ENCODE measurements at places on chromosomes 13 and 19. TPM values are rescaled to one million over a fixed set of nuclear protein-coding genes. Genes with fewer than 3 reads are reported as not detected.

TJP3 gene
- total RNA-seq, result 0.30 TPM

DOCK6 gene
- 42.7 TPM for total RNA-seq

ZNF880 gene
- 41.5 TPM for total RNA-seq

GRCh38 chr13:80454245-80454644 lies 113.3 kb upstream of the SPRY2 start:
- DNase-seq, result no peak

DNA sequence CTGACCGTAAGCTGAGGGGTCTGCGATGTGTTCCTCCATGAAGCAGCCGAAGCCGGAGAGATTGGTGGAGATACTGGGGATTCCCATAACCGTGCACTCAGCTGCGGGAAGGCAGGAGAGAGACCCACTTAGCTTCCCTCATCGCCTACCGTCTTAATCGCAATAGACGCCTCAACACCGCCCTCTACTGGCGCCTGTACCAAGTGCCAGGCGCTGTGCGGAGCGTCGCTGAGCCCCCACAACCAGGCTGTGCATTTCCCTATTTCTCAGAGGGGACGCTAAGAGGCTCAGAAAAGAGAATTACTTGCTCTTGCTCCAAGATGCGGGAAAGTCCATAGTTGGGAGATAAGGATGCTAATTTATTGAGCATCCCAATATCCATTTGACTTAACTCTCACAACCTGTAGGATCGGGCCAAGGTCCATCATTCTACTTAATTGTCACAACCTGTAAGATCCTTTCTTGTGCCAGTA lies 5.8 kb downstream of the FTL start:
- DNase-seq, result no peak

- no peak for DNase-seq
Measured at GRCh38 chr19:39317476-39317875, 3.2 kb downstream of the LRFN1 start.

- DNase-seq, result no peak
Measured at GRCh38 chr13:40340368-40341095, 325.9 kb downstream of the FOXO1 start.

Measured in spinal cord (tissue), 10 donors.